ENCODE measurements at places on chromosomes 7 and 10.

DNA sequence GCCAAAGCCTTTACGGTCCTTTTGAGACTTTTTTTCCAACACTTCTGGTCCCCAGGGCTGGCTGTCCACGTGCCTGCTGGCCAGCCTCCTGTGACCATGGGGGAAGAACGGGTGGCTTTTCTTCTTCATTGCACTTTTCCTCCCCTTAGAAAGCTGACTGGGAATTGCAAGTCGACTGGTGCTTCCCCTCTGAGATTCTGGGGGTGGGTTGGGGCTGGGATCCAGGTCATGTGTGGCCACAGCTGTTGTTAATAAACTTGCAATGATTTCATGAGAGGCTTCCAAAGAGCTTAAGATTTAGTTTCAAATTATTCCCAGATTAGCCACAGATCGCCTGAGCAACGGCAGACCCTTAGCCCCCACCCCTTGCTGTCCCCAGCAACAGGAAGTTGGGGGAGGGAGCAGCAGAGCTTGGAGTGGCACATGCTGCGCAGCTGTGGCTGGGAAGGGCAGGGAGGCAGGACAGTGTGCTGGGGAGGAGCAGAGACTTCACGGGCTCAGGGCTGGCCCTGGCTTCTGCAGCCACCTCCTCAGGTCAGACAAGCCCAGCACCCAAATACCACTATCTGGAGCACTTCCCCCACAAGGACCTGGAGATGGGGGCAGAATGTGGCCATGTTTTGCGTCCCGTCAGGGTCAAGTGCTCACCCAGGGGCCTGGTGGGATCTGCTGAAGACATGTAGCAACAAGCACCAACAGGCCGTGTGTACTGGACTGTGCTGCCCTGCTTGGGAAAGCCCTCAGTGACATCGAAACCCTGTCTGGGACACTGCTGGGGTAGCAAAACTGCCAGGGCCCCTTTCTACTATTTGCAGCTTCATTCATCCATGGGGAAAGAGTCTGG is 147.1 kb downstream of the RNF216 start:
- DNase-seq: no peak

GRCh38 chr7:157054927-157055326 is 44.5 kb upstream of the MNX1 start:
- DNase-seq: no peak

DNA sequence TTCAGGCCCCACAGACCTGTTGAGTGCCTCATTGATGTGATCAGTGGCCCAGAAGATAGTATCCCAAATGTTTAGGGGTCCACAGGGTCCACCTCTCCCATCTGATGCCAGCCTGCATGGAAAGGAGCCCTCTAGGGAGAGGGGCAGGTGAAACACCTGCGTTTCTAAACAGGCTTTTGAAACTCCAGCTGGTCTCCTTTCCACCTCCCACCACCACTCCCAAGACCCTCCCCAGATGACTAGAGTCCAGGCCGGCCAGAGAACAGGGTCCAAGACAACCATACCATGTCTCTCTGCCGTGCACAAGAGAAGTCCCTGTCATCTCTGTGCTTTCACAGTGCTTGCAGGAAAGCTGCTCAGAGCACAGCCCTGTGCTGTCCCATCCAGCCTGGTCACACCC is 105.0 kb upstream of the NANOS1 start:
- no peak for DNase-seq

DNA sequence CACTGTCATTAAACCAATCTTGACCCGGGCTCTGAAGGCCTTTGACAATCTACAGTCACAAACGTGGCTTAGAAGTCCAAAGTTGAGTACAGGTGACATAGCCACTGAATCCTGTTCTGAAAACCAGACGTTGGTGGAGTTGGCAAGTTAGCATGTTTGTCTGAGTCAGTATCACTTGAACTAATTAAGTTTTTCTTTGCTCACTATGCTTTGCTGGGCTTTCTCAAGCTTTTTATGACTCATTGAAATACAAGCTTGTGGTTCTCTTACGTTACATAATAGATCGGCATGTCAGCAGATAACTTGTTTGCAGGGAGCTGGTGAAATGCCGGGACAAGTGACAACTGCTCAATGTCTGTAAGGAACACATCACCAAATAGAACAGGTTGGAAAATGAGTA is 53.8 kb downstream of the ARL5B start:
- no peak for DNase-seq

- DNase-seq: no peak
Measured at GRCh38 chr7:462173-463103, 57.2 kb downstream of the PDGFA start.

DNA sequence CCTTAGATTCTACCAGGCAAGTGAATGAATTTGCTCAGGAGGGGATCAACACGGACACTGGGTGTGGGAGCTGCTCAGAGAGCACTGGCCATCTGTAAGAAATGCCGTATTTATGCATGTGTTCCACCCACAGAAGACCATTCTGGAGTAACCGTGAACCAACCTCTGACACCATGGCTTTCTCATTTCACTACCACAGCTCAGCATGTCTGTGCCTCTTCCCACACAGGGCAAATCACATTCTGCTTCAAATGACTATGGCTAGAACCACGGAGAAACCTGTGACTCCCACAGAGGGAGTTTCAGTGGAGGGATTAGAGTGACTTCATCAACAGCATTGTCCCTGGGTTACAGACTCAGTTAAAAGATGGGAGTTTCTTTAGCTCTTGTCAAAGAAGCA is 893.4 kb downstream of the XPNPEP1 start:
- DNase-seq: no peak

GRCh38 chr10:56912043-56912442 is 551.0 kb upstream of the ZWINT start:
- DNase-seq: no peak

- no peak for DNase-seq
Measured at GRCh38 chr10:122446668-122447423, 7.6 kb upstream of the ARMS2 start.

GRCh38 chr7:50491209-50491608 is 41.1 kb upstream of the FIGNL1 start:
- no peak for DNase-seq

DNA sequence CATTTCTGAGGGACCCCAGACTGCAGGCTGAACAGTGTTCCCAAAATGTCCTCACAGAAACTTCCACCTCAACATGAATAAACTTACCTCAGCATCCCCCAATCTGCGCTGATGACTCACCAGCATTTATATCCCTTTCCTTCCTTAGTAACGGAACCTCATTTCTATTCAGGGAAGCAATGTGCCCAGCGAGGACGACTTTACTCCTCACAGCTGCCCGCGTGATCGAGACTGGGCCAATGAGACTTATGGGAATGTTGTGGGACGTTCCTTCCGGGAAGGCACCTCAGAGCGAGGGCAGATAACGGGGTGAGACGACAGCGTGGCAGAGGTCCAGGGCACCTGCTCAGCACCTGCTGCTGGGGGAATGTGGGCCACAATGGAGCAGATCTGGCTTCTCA is 73.1 kb upstream of the CAMK2B start:
- DNase-seq: no peak

DNA sequence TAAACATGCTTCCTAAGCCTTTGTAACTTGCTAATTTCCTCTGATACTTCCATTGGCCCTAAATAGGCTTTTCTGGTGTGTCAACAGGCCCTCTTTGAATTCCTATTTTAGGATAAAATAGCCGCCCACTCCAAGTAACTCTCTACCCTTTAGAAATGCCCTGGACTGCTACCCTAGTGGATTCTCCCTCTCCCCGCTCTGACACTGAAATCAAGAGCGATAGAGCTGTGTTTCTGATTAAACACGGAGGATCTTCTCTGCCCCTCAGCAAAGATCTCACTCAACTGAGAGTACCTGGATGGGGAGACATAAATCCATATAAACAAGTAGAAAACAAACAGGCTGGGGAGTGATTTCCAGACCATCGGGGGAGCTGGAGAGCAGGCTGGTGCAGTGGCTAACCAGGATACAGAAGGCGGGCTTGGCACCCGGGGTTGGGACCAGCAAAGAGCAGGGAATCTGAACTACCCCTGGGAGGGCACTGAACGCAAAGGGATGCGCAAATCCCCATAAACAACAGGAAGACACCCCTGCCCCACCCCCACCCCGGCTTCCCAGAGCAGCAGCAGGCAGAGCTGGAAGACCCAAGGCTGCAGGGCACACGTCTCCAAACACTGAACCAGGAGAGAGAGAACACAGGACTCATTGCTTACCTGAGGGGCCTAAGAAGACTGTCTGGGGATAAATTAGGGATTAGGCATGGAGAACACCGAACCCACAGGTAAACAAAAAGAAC is 2.5 kb downstream of the ASB13 start:
- no peak for DNase-seq

DNA sequence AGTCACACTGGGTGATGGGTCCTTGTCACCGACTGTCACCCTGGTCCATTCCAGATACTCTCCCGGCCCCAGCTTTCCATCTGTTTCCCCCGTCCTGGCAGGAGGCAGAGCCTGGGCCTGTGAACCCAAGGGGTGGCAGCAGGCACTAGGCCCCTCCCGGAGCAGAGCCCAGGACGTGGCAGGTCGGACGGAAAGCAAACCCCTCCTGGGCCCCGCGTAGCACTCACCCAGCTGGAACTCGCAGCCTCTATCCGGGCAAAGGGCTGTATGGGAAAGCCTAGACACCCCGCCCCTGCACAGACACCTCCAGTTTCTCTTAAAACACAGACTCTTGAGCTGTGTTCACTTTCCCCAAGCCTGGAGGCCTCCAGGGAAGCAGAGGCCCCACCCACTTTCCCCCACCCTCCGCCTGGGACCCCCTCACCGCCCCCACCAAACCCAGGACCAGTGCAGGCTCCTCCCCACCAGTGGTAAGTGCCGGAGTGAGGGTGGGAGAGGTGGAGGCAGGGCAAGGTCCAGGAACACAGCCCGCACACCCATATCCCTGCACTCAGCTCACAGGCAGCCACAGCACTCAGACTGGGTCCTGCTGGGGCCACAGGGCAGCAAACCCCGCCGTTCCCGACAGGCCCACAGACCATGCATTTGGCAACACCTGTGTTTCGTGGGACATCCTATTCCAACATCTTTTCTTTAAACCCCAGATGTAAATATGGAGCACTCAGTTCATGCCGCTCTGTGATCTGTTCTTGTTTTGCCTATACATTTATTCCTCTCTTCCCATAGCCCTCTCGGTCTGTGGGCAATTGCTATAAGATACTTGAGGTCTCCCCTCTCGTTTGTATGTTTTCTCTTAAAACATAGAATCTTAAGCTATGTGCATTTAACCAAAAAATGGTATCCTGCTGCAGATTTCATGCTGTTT is 98.2 kb upstream of the PDGFA start:
- no peak for DNase-seq

- DNase-seq: no peak
Measured at GRCh38 chr10:50275650-50276235, 24.4 kb upstream of the ASAH2 start.

DNA sequence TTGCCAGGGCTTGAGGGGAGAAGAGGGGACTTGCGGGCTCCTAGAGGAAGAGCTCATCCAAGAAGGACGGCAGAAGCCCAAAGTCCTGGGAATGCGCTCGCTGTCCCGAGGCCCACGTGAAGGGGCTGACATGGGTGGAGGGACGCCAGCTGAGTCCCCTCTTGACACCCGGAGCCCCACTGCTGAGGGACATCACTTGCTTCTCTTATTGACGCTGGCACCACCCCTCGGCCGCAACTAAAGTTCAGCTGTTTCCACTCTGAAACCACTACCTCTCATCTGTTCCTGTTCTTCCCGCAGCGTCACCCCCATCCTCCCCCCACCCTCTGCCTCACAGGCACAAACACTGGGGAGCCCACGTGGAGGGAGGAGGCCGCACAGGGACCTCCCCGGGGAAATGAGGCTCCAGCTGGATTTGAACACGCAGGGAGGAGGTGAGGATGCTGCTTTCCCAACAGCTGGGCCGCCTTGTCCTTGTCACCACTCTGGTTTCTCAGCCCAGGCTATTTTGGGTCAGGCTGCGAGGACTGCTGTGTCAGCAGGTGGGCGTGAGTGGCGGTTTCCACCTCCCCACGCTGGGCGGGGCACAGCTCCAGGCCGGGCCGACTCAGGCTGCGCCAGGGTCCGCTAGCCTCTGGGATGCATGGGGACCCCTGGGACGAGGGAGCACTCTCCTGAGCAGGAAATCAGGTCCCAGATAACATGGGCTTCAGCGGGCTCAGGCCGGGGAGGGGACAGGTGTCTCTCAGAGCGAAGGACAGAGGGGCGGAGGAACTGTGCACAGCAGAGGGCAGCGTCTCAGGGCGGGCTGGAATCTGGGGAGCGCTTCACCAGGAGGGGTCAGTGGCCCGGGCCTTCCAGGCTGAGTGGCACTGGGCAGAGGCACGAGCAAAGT is 156.3 kb downstream of the ZNF248 start:
- no peak for DNase-seq

GRCh38 chr10:50558371-50558770 is 65.4 kb downstream of the SGMS1 start:
- no peak for DNase-seq

DNA sequence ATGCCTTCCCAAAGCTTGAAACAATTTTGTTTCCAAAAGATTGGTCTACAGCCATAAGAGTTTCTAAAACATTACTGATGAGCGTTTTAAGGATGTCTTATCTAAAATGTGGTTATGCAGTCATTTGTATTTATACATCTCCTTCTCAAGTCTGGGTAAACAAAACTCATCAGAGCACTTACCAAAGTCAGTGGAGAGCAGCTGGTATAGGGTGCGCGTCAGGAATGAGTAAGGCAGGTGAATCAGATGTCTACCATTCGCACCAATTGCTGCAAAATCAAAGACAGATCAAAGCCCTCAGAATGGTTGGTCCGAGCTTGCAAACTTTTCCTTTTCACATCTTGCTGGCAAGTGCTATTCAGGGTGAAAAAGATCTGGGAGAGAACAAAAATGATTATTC is 65.6 kb upstream of the FAM171A1 start:
- DNase-seq: no peak

DNA sequence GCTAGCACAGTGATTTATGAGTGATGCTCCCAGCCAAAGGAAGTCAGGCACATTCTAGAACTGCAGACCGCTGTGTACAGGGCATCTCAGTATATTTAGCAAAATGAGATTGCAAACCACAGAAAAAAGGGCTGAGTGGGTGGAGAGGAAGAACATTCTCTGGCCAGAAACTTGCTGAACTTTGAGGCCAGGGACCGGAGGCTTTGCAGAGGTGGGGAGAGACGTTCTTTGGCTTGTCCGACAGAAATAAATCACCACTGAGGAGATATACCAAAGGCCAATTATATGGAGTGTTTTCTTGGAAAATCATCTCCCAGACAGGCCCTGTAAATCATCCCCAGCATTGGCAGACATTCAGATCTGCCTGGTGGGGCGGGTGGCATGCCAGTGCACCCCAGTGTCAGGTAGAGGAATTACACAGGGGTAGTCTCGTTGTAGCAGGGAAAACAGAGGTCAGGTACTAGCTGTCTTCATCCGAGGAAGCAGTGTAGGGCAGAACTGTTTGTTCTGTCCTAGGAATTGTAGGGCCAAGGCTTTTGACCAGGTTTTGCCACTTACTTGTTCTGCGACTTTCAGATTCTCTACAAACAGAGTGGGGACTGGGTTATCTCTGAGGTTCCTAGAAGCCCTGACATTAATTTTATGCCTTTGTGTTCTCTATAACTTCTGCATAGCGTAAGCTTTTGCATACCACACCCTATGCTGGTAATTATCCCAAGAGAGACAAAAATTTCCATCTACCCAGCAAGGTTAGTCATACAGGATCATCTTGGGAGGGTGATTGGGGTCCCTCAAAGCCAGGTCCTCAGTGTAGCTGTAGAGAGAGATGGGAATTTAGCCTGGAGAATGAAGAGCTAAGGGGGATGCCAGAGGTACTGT is 655.6 kb downstream of the LRMDA start:
- DNase-seq: no peak

GRCh38 chr7:28002638-28003037 is 178.0 kb downstream of the JAZF1 start:
- DNase-seq: no peak

All from activated CD4-positive, alpha-beta T cell treated with anti-CD3 and anti-CD28 coated beads, Interleukin-2, amount 50 U/mL, for 24 hours (primary cell).